Upper lobe of right lung (tissue), 1 donor: ENCODE measurements at places on chromosomes 7 and 10. TPM values are rescaled to one million over a fixed set of nuclear protein-coding genes. Genes with fewer than 3 reads are reported as not detected.

DNA sequence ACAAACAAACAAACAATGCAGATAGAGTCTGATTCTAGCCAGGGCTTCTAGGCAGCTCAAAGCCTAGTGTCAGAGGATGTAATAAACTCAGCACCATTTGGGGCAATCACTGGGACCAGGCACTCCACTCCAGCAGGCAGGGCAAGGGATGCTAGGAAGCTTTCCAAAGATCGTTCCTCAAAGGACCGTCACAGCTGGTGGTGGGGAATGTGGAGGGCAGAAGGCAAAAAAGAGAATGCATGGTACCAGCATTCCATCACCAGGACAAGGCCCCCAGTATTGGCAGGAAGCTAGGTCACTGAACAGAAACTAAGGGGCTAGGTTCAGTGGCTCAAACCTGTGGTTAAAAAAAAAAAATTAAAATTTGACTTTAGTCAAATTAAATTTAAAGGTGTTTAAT, 94.2 kb downstream of the CUL2 start:
- H3K4me3 ChIP-seq: no peak overlapping the region
- no peaks in the 10 kb centered on the region for H3K27me3 ChIP-seq
- H3K27ac ChIP-seq: no peak overlapping the region
- no peak for DNase-seq
- H3K36me3 ChIP-seq: no peaks in the 10 kb centered on the region
- H3K4me1 ChIP-seq: peaks cover 5% of the 10 kb centered on the region

GRCh38 chr7:36880108-36880507, 155.8 kb upstream of the AOAH start:
- no peak overlapping the region for H3K4me3 ChIP-seq
- no peaks in the 10 kb centered on the region for H3K4me1 ChIP-seq
- H3K27me3 ChIP-seq: no peaks in the 10 kb centered on the region
- H3K27ac ChIP-seq: no peak overlapping the region
- H3K36me3 ChIP-seq: peaks cover 31% of the 10 kb centered on the region
- no peak for DNase-seq

GRCh38 chr7:104862719-104863118, 151.3 kb upstream of the KMT2E start:
- H3K4me3 ChIP-seq: no peak overlapping the region
- no peak overlapping the region for H3K27ac ChIP-seq
- no peaks in the 10 kb centered on the region for H3K4me1 ChIP-seq

Gene PITRM1
- 65.0 TPM for total RNA-seq

Gene CTAGE4
- total RNA-seq: 9.5 TPM
